ENCODE measurements at places on chromosomes 4 and X.
A peak's percentile ranks its signal among the peaks of the same experiment; 100 is the strongest.

DNA sequence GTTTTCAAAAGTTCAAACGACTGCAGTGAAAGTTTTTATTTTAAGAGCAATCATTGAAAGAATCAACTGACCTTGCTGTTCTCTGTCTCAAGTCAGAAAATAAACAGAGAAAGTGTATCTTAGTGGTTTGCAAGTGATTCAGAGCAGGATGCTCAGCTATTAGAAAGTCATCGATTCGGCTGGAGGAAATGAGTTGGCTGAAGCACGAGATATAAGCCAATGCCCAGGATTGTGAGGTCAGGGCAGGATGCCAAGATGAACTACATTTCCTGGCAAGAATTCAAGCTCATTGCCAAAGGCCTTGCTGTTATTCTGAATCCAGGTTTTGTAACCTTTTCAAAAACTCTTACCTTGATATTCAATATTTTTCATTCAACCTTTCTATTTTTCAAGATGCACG, 541.4 kb upstream of the BOD1L1 start:
- peak; percentile 56 for DNase-seq

GRCh38 chrX:39456894-39457604, 640.7 kb downstream of the BCOR start:
- no peak for DNase-seq

- no peak for DNase-seq
Measured at GRCh38 chrX:1751781-1752180, 136.9 kb downstream of the ASMT start.

DNA sequence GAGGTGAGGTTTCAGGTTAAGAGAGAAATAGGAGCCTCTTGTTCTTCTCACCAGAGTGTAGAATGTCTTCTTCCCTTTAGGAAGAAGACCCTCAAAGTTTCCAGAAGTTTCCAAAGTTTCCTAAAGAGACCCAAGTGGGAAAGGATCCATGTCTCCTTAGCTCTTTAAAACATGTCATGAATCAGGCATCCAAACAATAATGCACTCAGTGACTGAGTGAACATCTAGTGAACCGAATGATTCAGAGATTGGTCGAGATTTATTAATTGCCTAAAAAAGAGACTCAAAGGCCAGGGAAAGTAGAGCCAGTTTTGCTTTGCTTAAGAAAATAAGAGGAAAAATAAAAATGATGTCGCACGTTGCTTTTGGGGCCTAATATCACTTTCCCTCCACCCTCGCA, 29.4 kb downstream of the FGF5 start:
- DNase-seq: no peak

GRCh38 chrX:14028473-14028872, 1.2 kb downstream of the GEMIN8 start:
- DNase-seq: no peak

GRCh38 chr4:13705521-13706041, 78.1 kb upstream of the BOD1L1 start:
- no peak for DNase-seq

DNA sequence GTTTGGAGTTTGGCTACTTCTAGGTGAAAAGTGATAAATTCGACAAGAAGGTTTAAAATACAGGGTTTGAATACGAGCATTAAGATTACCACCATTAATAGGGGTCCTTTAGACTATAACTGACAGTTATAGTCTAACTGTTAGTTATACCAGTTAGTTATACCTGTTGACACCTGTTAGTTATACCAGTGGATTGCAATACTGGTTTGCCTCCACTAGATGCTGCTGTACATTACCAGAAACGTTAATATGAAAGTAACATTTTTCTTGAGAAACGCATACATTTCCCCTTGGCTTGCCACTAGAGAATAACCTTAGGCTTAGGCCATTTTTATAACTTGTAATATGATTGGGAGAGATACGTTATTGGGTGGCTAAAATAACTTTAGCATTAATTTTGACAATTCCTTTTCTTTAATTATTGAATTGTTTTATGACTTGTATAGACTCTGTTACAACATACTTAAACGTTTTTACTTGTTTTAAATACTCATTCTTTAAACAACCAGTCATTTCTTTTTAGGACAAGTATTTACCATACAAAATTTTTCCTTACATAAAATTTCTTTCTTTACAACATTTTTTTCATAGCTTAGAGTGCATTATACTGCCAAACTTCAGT, 911.2 kb downstream of the FSTL5 start:
- no peak for DNase-seq

DNA sequence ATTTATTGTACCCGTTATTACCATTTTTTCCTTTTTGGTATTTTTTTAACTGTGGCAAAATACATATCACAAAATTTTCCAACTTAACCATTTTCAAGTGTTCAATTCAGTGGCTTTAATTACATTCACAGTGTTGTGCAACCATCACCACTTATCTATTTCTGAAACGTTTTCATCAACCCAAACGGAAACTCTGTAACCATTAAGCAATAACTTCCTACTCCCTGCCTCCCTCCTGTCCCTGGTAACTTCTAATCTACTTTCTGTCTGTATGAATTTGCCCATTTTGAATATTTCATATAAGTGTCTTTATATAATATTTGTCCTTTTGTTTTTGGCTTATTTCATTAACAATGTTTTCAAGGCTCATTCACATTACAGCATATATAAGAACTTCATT, 57.4 kb upstream of the MSN start:
- no peak for DNase-seq

DNA sequence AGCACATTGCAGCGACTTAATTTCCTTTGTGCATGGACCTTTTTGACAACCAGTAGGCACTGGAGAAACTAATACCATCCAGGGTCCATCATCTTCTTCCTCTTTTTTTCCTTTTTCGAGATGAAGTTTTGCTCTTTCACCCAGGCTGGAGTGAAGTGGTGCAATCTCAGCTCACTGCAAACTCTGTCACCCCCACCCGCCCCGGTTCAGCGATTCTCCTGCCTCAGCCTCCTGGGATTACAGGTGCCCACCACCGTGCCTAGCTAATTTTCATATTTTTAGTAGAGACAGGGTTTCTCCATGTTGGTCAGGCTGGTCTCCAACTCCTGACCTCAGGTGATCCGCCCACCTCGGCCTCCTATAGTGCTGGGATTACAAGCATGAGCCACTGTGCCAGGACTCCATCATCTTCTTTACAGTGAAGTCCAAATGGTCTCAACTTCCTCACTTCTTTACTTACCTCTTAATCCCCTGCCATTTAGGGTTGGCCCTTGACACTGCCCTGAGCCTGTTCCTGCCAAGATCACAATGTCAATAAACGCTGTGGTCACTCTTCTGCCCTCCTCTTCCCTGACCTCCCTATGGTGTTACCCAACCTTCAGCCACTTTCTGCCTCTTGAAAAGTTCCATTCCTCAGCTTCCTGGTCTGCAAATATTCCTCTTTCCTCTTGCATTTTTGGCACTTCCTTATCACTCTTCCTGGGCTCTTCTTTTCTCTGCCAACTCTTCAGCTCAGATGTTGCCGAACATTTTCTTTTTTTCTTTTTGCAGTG, 119.8 kb upstream of the SLC34A2 start:
- DNase-seq: no peak

- no peak for DNase-seq
Measured at GRCh38 chr4:134628066-134628465, 426.5 kb upstream of the PABPC4L start.

DNA sequence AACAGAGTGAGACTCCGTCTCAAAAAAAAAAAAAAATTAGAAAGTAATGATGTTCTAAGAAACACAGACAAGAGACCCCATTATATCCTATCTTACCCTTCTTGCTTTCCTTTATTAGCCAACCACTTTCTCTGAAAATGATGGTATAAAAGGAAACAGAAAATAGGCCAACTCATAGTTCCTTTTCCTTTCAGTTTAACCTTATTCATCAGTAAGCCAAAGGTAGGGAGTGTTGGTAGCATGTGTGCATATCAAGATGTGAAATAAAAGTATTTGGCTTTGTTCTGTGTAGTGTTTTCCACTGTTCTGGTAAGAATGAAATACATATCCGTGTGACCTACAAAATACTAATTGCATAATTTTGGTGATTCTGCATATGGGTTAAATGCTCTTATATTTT, 266.6 kb downstream of the ZNF674 start:
- DNase-seq: no peak

GRCh38 chr4:6724421-6725111, 8.6 kb downstream of the BLOC1S4 start:
- no peak for DNase-seq

GRCh38 chrX:43345166-43345565, 310.9 kb upstream of the MAOA start:
- DNase-seq: no peak

- no peak for DNase-seq
Measured at GRCh38 chrX:63993936-63994335, 208.9 kb upstream of the ARHGEF9 start.

DNA sequence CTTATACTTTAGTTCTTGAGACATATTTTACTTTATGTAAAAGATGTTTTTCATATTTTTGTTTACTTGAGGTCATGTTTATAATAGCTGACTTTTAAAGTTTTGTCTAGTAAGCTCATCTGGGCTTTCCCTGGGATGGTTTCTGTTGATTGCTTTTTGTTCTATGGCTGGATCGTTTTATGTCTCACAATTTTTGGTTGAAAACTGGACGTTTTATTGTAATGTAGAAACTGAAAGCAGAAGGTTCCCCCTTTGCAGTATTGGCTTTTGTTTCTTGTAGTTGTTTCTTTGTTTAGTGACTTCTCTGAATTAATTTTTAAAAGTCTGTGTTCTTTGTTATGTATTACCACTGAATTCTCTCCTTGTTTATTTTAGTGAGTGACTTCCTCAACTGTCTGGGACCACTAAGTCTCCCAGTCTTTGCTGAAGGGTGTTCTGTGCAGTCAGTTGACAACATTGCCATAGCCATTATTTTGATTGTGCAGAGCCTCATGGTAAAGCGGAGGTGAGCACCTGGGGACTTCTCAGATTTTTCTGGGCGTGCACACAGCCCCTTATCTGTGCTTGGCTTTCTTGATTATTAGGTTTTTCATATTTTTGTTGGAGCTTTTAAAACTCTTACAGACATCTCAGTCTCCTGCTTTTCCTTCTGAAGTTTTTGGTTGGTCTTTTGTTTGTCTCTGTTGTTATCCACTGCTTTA, 31.0 kb downstream of the KDM6A start:
- DNase-seq: no peak

- peak; percentile 7 for DNase-seq
Measured at GRCh38 chr4:183503497-183504063, 1.3 kb upstream of the ING2 start.

DNA sequence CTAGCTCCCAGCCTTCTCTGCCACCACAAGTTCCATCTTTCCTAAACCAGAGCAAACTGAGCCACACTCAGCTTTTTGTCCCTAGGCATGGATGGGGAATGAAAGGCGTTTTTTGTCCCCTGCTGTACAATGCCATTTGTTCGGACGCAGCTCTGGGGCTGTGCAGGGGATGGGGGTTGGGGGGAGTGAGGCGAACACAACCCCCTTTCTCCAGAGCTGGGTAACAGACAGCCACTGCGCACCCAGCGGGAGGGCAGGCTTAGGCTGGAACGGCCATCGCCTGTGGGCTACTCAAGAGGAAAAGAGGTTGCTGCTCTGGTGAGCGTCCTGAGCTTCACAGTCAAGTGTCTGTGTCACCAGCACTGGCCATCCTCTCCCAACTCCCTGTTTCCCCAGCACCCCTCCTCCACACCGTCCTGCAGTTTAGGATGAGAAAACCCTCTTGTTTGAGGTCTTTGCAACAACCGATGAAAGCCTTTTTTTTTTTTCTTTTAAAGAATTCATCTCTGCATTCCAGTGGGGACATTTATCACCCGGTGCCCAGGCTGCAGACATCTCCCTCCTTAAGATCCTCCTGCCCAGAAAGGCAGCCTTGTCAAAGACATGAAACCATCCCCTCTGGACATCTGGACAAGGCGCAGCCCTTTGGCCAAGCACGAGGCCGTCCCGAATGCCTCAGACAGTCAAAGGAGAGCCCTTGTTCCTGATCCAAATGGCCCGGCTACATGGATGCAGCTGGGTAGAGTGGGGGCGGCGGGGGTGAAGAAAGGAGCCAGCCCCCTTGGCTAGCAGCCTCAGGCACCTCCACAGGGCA, 419.6 kb downstream of the BCOR start:
- no peak for DNase-seq

DNA sequence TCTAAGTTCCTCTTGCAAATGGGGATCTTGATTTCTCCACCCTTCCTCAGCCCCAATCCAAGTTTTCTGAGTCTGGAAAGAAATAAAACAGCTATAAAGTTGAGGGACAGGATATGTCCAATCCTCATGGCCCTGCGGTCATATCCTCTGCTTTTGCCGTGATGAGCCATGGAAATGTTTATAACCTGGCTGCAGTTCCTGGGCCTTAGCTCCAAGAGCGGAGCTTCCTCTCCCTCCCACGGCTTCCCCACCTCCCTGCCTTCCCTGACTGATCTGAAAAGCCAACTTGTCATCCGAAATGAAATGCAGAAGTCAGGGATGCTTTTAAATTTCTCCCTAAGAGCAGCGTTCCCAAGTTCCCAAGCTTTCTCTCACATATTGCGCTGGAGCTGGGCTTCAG, 221.5 kb upstream of the SFRP2 start:
- DNase-seq: no peak

DNA sequence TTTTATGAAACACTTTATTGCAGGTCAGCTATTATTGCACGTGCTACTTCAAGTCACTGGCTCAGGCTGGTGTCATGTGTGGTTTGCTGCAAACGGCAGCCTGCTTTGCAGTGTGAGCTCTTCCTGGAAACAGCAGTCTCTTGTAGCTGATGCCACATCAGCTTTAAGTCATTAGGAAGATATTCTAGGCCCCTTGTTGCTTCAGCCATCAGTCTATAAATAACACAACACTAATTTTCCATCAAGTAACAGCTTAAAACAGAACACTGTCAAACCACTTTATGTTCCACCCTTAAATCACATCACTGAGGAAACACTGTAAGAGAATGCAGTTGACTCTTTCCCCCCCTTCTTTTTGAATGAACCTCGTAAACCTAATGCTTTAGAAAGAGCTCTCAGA, 93.8 kb downstream of the GATB start:
- DNase-seq: no peak

- no peak for DNase-seq
Measured at GRCh38 chrX:116306218-116306617, 130.2 kb upstream of the SLC6A14 start.

DNA sequence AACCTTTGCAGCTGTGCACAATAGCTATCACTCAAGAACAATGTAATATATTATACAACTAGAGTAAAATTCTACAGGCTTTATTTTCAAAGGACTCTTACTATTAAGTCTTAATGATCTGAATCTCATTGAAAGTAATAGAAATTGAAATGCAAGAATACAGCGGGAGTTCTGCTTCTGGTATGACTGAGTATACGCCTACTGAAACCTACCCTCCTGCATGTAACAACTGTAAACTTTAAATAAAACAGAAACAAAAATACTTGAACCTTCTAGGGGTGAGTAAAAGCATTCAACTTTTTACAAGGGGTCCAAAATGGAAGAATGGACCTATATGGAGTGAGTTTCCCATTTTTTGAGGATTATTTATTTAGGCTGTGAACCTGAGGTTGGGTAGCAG, 13.5 kb downstream of the DCHS2 start:
- no peak for DNase-seq

All from NCI-H345 (cell line).